Fibroblast of skin of abdomen (primary cell): ENCODE measurements at places on chromosomes 12 and 14.
A peak's percentile ranks its signal among the peaks of the same experiment; 100 is the strongest.

DNA sequence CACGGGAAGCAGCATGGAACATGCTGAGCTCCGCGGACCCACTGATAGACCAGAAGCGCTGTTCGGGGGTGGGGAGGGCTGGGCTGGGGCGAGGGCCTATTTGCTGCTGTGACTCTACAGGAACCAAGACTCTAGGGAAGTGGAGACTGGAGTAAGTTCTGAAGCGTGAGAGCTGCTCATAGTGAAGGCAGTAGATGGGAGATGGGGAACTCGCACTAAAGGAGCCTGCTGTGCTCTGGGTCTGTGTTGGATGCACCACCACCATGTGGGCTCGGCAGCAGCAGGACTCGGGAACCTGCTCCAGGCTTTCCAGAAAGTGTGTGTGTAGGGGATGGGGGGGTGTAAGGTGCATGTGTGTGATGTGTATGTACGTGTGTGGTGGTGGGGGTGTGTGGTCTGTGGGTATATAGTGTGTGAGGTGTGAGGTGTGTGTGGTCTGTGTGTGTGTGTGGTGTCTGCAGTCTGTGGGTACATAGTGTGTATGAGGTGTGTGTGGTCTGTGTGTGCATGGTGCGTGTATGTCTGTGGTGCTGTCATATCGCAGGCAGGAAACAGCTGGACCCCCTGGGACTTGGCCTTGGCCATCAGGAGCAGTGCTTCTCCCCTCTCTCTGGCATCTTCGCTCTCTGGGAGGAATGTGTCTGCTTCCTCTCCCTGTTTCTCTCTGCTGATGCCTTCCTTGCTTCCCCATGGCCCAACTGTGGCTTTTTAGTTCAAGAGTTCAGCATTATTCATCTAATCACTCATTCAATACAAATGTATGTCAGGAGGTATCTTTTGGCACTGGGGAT, 378.9 kb downstream of the FUT8 start:
- DNase-seq = peak; percentile 83

DNA sequence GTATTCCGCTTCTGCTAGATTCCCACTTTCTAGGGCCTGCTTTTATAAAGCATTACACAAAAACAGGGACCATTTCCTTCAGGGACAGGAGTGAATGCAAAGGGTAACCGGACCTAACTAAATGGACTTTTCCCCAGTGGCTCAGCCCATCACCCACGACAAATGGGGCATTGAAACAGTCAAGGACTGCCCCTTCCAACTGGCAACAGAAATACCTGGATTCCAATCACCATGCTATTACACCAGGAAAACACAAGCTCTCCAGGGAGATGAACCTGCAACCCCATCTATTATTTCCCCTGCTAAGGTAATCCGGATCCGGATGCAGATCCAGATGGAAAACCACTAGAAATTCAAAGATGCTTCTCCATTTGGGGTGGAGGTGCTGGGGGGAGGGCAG, 1.0 kb downstream of the MPHOSPH9 start:
- no peak for DNase-seq

- DNase-seq = no peak
Observed at GRCh38 chr14:81485372-81485771, 48.3 kb downstream of the SEL1L start.

- no peak for DNase-seq
Observed at GRCh38 chr12:52946334-52946733, 2.6 kb upstream of the KRT18 start.

DNA sequence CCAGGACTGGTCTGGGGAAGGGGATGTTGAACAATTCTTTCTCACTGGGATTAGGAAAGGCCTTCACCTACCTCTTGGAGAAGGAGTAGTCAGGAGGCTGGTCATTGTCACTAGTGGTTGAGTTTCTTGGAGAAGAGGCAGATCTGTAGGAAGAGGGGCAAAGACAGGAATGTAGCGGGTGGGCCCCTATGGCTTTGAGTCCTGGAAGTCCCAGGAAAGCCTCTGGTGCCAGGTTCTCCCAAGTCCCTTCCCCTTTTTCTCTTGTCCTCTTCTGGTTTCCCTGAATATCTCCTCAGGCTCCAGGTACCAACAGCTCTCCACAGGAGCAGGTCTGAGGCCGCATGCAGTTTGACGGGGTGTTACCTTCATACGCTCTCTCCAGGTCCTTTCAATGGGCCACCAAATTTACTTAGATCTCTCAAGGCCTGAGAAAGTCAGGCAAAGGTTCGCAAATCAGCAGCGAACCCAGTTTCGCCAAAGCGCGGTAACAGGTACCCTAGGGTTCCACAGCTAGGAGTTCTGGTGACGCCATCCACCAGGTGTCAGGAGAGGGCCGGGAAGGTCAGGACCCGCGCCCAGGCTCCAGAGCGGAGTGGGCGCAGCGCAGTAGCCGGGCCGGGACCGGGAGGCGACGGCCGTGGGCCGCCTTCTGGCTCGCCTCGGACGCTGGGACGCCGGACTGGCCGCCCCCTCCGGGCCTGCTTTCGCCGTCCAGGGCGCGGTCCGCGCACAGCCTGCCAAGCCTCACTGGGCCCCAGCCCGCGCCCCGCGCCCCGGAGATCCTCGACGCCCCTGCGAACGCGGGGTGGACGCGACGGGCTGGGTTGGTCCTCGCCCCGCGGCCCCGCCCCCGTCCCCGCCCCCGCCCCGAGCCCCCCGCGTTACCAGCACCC, 795 bp downstream of the SMAGP start:
- peak; percentile 35 for DNase-seq

- DNase-seq = no peak
Observed at GRCh38 chr12:132491761-132492378, 1.9 kb downstream of the FBRSL1 start.

GRCh38 chr12:6229224-6230218, 29.3 kb downstream of the CD9 start:
- peak; percentile 85 for DNase-seq

GRCh38 chr14:50425816-50426215, 29.1 kb upstream of the CDKL1 start:
- DNase-seq = peak; percentile 88

DNA sequence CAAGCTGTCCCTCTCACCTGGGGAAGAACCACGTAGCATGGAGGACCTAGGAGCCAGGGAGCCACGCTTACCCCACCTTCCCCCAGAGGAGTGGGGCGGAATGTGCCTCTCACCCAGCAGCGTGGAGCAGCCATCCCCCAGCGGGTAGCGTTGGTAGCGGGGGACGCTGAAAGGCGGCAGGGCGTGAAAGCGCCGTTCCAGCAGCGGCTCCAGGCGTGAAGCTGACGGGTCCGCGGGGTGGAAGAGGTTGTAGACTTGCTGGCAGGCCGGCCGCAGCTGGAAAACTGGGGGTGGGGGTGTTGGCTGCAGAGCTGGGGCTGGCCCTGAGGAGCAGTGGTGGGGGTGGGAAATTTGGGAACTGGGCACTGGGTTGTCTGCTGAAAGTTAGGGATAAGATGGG, 11.9 kb downstream of the ARL6IP4 start:
- no peak for DNase-seq

DNA sequence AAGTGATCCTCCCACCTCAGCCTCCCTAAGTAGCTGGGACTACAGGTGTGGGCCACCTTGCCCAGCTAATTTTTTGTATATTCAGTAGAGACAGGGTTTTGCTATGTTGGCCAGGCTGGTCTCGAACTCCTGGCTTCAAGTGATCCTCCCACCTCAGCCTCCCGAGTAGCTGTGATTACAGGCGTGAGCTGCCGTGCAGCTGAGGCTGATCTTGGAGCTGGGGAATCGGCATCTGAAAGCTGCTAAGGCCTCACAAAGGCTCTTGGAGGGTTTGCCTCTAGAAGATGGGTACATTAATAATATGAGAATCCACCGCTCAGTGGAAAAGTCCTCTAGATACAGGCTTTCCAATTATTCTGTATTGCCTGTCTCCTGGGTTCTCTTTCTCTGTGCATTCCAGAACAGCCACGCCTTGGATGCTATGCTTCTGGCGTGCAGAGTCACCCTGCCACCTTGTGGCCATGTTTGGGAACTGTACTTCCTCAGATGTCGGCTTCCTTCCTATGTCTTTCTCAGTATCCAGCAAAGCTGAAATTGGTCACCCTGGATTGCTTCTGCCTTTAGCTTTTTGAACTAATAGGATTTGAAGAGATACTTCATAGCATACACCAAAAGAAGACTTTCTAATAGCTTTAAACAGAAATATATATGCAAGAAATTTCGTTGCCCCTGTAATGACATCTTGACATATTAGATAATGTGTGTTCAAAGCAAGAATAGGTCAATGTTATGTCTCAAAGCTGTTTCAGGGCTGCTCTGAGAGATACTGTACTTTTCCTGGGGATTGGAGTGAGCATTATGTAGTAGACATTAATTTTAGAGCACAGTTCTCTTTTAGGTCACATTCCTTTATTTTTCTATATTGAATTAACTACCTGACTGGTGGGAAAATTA, 75.4 kb downstream of the SNAPC1 start:
- peak; percentile 72 for DNase-seq

- DNase-seq = no peak
Observed at GRCh38 chr12:8082808-8083100, 680 bp downstream of the NECAP1 start.

- peak; percentile 82 for DNase-seq
Observed at GRCh38 chr12:45409966-45410365, 194.1 kb downstream of the ANO6 start.

GRCh38 chr14:100851946-100852620, 26.2 kb downstream of the MEG3 start:
- DNase-seq = no peak

DNA sequence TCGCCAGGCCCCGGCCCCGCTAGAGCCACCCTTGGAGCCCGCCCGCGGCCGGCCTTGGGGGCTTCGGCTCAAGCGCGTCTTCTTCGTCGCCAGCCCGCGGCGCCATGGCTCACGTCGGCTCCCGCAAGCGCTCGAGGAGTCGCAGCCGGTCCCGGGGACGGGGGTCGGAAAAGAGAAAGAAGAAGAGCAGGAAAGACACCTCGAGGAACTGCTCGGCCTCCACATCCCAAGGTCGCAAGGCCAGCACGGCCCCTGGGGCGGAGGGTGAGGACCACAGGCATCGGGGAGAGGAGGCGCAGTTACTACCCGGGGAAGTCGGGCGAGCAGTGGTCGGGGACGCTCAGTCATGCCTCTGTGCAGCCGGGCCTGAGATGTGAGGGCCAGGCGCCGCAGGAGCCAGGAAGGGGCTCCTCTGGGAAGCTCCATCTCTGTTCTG, 573 bp downstream of the ARL6IP4 start:
- no peak for DNase-seq

DNA sequence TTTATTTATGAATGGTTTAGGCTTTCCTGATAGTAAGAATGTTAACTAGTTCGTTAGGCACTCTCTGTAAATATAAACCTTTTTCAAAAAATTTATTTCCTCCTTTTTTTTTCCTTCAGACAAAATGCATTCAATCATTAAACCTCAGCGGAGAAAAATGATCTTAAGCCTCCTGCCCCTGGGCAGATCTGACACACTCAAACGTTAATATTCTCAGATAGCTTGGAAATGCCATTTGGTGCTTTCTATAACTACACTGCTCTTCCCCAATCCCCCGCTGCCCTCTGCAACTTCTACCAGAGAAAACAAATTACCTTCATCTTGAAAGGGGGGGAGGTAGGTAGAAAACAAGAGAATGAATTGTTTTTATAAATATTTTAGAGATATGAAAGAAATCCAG, 521.2 kb downstream of the MED13L start:
- no peak for DNase-seq

DNA sequence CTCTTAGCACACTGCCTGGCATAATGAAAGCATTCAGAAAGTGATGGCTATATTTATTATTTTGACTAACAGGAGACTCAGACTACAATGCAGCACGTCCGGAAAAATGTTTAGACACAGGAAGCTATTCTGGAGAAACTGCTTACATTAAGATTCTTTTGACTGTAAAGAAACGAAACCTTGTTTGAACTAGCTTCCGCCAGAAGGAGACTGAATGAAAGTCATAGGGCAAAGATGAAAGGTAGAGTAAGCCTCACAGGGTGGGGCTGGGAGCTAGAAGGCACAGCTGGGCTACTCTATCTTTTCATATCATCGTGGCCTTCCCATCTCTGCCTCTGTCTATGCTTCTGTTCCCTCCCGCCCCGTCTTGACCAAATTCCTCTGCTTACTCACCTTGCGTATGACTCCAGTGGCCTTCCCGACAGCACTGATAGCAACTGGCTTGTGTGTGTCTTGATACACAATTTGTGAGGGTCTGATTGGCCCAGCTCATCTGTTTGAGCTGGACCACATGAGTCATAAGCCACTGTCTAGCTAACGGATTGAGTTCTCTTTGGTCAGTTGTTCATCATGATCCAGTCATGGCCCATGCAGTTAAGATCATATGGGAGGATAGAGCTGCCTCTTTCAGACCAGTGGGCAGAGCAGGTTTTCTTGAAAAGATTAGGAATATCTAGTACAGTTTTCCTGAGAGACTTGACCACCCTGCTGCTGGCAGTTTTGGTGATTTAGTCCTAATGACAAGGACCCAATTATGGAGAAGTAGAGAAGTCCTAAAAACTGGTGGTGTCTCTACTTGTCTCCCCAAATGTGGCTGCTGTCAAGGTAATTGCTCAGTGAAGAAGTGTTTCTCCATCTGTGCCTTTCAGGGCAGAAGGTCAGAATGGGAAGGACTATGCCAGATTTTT, 151.5 kb upstream of the SLC38A2 start:
- DNase-seq = peak; percentile 96

GRCh38 chr12:29164477-29165393, 15.7 kb downstream of the FAR2 start:
- peak; percentile 28 for DNase-seq

GRCh38 chr12:3065300-3065699, 11.9 kb upstream of the TSPAN9 start:
- no peak for DNase-seq

DNA sequence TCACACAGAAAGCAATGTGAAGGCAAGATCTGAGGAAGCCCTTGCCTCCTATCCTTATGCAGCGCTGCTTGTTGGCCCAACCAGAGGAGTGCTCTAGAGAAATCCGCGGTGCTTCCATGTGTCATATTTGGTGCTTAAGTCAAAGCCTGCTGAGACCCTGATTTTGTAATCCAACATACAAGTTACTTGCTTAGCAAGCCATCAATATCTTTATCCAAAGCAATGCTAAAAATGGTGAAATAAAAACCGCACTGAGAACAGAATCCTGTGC, 250.0 kb downstream of the MED13L start:
- no peak for DNase-seq

- peak; percentile 87 for DNase-seq
Observed at GRCh38 chr12:75635606-75636444, 124.4 kb upstream of the KRR1 start.

GRCh38 chr14:102103062-102103695, 16.3 kb upstream of the HSP90AA1 start:
- DNase-seq = no peak

- no peak for DNase-seq
Observed at GRCh38 chr12:49864798-49865090, 21.8 kb upstream of the BCDIN3D start.

- DNase-seq = no peak
Observed at GRCh38 chr12:58086006-58086405, 144.6 kb downstream of the ATP23 start.
